ENCODE measurements at places on chromosomes 5 and 9.
A peak's percentile ranks its signal among the peaks of the same experiment; 100 is the strongest.

- peaks cover 21% of the 10 kb centered on the region for H3K27me3 ChIP-seq
- no peak for DNase-seq
- peaks cover 2% of the 10 kb centered on the region for H3K4me1 ChIP-seq
- H3K36me3 ChIP-seq: no peaks in the 10 kb centered on the region
Measured at GRCh38 chr5:154529282-154529681, 51.3 kb upstream of the HAND1 start.

DNA sequence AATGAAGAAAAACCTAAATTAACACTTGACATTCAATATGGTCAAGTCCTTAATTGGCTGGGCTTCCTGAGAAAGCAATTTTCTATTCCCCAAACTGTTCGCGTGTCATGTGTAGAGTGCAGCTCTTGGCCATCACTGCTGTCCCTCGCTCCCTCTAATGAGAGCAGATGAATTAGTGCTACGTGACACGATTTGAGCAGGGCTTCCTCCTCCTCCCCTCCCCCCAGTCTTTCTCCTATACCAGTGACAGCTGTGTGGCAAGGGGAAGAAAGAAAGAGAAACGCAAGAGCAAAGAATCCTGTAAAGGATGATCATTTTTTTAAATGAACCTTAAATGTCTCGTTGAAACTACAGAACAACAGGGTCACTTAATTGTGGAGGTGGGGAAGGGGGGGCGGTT, 159.6 kb downstream of the BNC2 start:
- no peak for DNase-seq
- H3K27ac ChIP-seq: no peak overlapping the region
- H3K36me3 ChIP-seq: no peaks in the 10 kb centered on the region
- no peak overlapping the region for H3K4me3 ChIP-seq

DNA sequence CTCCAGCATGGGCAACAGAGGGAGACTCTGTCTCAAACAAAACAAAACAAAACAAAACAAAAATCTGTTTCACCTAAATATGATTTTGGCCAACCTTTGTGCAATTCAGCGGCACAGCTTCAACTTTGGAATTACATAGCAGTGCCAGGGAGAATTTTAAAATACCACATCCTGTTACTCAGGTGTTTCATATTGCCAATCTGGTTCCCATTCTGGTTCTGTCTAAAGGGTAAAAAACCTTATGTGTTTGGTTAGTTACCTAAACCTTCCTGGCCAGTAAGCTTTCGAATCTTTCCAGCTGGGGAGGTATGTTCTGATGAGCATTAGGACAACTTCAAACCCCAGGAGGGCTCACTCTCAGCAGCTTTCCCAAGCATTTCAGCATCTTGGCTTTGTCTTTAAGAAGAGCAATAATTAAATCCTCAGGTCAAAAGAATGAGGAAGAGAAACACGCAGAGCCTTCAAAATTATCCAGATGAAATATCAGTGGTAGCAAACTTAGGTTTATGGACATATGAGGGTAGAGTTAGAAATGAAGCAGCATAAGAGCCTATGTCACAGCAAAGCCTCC, 2.7 kb downstream of the DAB2 start:
- peaks cover 7% of the 10 kb centered on the region for H3K4me1 ChIP-seq
- no peak overlapping the region for H3K27ac ChIP-seq
- H3K36me3 ChIP-seq: no peaks in the 10 kb centered on the region
- no peak overlapping the region for H3K4me3 ChIP-seq
- peaks cover 38% of the 10 kb centered on the region for H3K27me3 ChIP-seq
- no peak for DNase-seq

DNA sequence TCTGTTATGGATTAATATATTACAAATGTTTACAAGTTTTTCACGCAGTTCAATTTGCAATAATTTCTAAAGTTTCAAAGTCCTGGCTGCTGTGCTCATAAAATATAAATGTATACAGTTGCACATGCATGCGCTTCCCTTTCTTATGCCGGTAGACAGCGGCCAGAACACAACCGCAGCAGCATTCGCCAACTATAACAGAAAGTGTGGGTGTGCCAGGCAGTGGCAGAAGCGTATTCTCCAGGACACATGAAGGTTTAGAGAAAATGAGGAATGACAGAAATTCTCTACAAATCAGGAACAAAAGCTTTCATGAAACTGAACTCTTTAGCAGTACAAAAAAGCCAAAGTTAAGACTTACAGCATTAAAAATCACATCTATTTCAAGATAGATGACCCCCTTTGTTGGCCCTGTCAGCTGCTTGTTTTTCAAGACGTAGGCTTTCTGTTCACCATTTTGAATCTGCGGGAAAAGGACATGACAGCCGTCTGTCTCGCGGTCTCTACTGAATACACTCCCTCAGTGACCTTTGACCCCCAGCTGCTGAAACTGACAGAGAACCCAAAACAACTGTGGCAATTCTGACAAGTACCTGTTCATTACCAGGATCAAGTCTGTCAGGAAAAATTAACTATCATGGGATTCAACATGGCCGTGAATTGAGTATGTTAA, 252.2 kb downstream of the SLF1 start:
- no peaks in the 10 kb centered on the region for H3K36me3 ChIP-seq
- no peaks in the 10 kb centered on the region for H3K4me1 ChIP-seq
- no peak for DNase-seq
- H3K27me3 ChIP-seq: peaks cover 5% of the 10 kb centered on the region
- no peak overlapping the region for H3K4me3 ChIP-seq

DNA sequence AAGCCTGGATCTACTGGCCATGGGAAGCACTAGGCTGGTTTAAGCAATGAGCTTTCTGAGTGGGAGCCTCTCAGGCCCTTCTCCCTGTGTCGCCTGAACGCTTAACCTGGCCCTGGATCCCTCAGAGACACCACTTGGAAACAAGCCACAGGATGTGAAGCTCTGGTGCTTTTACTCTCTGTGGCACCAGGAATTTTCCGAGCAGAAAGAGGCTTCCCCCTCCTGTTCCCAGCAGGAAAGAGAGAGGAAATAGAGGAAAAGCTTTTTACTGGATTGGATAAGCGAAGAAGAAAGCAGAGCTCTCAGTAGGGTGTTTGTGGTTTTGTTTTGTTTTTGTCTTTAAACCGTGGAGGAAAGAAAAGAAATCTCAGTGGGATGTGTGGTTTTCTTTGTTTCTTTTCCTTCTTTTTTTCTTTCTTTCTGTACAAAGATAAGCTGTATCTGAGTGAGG, 34.5 kb downstream of the COL15A1 start:
- H3K4me1 ChIP-seq: peaks cover 8% of the 10 kb centered on the region
- H3K27me3 ChIP-seq: peaks cover 9% of the 10 kb centered on the region
- no peak for DNase-seq
- H3K4me3 ChIP-seq: no peak overlapping the region
- H3K27ac ChIP-seq: no peak overlapping the region
- no peaks in the 10 kb centered on the region for H3K36me3 ChIP-seq

DNA sequence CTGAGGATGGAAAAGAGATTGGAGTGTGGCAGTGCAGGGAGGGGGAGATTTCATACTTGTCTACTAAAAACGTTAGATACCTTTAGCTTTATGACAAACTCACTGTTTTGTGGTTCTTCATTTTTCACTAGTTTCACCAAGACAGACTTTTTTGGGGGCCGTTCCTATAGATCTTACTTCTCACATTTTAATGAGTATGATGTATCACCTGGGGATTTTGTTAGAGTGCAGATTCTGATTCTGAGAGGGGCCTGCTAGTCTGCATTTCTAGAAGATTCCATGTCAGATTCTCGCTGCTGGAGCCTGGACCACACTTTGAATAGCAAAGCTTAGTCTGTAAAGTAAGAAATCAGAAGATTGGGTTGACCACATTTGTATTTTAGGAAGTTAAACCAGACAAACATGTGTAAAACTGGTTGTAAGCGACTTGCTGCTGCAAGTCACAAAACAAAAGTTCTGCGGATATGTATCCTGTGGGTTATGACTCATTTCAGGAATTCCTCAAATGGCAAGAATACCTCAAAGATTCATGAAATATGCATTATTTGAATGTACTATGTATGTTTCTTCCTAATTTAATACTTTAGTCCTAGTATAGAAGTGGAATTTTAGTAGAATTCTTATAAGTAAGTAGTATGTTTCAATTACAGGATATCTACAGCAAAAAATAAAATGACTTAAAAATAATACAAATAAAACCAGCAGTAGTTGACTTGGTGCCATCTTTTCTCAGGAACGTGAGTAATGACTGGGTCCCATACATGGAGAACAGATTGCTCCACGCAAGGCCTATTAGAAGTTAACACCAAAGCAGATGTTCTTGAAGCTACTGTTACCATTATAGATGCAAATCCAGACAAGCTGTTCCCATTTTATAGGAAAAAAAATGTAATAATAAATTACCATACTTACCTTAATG, 27.8 kb downstream of the NFIL3 start:
- no peaks in the 10 kb centered on the region for H3K36me3 ChIP-seq
- H3K4me1 ChIP-seq: peaks cover 13% of the 10 kb centered on the region
- no peaks in the 10 kb centered on the region for H3K27me3 ChIP-seq

- peak overlapping the region; percentile 97 for H3K27ac ChIP-seq
- H3K36me3 ChIP-seq: peaks cover 10% of the 10 kb centered on the region
- peaks cover 89% of the 10 kb centered on the region for H3K4me1 ChIP-seq
- no peaks in the 10 kb centered on the region for H3K27me3 ChIP-seq
Measured at GRCh38 chr9:131727184-131727759, 12.6 kb downstream of the RAPGEF1 start.

DNA sequence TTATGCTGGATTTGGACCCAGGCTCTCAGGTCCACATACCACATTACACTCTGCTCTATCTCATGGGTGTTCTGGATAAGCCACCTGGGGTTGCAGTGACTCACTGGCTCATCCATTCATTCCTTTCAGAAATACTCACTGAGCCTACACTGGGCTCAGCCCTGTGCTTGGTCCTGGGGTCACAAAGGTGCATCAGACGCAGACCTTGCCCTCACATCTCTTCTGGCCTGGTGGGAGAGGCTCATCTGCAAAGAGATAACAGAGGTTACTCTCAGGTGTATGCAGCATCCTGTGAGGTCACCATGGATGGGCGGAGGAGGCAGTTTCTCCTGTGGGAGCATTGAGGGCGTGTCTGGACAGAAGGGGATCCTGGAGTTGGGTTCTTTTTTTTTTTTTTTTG, 12.1 kb downstream of the CDHR2 start:
- peaks cover 34% of the 10 kb centered on the region for H3K4me1 ChIP-seq
- H3K36me3 ChIP-seq: no peaks in the 10 kb centered on the region
- no peak for DNase-seq
- no peak overlapping the region for H3K27ac ChIP-seq
- peaks cover 5% of the 10 kb centered on the region for H3K27me3 ChIP-seq

GRCh38 chr9:88221105-88221504, 82.8 kb upstream of the SPATA31C2 start:
- peaks cover 9% of the 10 kb centered on the region for H3K27me3 ChIP-seq
- H3K36me3 ChIP-seq: no peaks in the 10 kb centered on the region
- H3K4me3 ChIP-seq: no peak overlapping the region
- DNase-seq: no peak

DNA sequence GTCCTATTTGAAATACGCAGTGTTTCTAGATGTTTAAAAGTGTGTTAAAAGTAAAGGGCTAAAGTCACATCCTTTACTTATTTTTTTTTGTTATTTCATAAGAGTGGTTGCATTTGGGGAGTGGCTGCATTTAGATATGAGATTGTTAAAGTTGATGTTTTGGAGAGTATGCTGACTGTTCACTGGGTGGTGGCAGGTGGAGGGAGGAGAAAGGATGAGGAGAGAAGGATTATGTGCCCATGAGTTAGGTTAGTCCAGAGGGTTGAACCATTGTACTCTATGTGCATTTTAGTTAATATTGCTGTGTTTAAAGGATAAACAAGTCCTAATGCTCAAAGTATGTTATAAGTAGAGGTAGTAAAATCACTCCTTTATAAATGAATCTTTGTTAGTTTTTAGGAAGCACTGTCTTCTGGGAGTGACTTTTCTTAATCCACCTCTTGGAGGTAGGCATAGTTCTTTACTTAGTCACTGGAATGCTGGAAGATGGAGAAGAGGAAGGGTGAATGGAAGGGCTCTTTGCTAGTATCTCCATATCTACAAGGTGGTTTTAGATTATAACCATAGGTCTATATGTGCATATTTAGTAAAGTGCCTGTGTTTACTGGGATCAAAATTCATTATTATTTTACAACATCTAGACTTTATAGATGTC, 332.3 kb downstream of the NPR3 start:
- no peaks in the 10 kb centered on the region for H3K36me3 ChIP-seq
- H3K27me3 ChIP-seq: no peaks in the 10 kb centered on the region
- H3K27ac ChIP-seq: no peak overlapping the region
- no peak for DNase-seq
- H3K4me1 ChIP-seq: no peaks in the 10 kb centered on the region
- no peak overlapping the region for H3K4me3 ChIP-seq

DNA sequence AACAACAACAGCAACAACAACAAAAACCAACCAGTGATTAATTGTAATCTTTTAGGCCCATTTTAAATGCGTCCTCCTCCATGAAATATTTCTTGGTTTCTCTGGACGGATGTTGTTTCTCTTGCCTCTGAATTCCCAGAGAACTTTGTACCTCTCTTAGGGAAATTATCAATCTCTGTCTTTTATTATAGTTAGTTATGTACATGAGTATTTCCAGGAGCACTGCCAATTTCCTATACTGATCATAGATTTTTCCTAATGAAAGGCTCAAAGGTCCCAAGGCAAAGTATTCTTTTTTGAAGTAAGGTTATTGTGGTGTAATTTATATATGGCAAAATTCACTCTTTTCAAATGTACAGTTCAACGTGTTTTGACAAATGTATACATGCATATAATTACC, 20.4 kb upstream of the PALM2AKAP2 start:
- DNase-seq: no peak
- H3K36me3 ChIP-seq: no peaks in the 10 kb centered on the region
- no peak overlapping the region for H3K27ac ChIP-seq
- H3K27me3 ChIP-seq: peaks cover 4% of the 10 kb centered on the region

- DNase-seq: peak; percentile 63
- H3K27me3 ChIP-seq: no peaks in the 10 kb centered on the region
- H3K4me1 ChIP-seq: peaks cover 88% of the 10 kb centered on the region
- H3K4me3 ChIP-seq: peak overlapping the region; percentile 17
Measured at GRCh38 chr9:98101868-98102273, 17.2 kb downstream of the TRIM14 start.

DNA sequence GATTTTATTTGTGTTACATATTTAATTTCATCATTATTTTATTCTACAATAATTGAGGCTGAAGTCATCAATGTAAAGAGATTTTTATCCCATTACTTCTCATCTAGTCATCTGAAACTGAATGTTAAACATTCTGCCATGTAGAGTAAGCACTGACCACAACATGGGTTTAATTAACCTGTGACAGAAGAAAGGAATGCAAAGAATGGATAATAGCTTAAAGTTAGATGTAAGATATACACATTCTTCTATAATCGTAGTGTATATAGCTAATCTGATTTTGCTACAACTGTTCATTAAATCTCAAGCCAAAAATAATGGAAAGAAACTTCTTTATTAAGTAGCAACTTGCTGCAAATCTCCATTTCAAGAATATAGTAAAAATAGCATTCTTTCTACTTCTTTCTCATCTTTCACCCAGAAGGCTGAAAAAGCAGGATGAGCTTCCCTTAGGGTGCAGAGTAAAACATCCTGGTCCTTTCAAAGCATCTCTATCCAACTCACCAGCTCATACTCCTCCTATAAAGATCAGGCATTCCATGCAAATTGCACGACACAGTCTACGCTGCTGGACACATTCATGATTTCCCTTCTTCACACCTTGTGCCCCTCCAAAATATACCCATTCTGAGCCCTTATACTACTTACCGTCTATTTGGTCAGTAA, 115.2 kb downstream of the EFNA5 start:
- no peaks in the 10 kb centered on the region for H3K4me1 ChIP-seq
- no peaks in the 10 kb centered on the region for H3K27me3 ChIP-seq
- DNase-seq: no peak
- H3K4me3 ChIP-seq: no peak overlapping the region
- no peak overlapping the region for H3K27ac ChIP-seq

Measured in activated naive CD8-positive, alpha-beta T cell treated with anti-CD3 and anti-CD28 coated beads, Interleukin-2, amount 50 U/mL, for 24 hours (primary cell).